Stimulated activated naive CD8-positive, alpha-beta T cell treated with anti-CD3 and anti-CD28 coated beads, Interleukin-15, Interleukin-2, amounts not matched to agents 100 U/mL and 50 U/mL, for 24 hours (primary cell): ENCODE measurements at places on chromosomes 6 and 20.

DNA sequence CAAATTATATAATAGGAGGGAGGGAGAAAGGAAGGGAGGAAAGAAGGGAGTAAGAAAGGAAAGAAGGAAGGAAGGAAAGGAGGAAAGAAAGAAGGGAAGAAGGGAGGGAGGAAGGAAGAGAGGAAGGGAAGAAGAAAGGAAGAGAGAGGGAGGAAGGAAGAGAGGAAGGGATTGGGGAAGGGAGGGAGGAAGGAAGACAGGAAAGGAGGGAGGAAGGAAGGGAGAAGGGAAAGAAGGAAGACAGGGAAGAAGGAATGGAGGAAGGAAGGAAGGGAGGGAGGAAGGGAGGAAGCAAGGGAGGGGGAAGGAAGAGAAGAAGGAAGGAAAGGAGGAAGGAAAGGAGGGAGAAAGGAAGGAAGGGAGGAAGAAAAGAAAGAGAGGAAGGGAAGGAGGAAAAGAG is 660.5 kb downstream of the EPM2A start:
- no peak for DNase-seq

DNA sequence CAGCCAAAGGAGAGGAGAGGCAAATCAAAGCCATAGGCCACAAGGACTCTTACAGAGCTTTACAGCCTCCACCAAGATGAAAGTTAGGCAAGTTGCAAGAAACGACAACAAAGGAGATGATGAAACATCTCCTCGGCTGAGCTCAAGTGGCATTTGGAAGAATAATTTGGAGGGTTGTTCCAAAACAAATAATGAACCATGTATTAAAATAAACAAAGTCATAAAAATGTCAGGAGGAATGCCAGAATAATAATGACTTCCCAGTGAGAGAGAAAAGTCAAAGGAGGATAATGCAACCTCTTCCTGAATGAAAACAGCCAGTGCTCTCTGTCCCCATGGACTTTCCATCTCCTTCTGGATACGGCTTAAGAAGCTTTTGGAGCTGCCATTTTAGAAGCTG is 371.4 kb upstream of the ID4 start:
- no peak for DNase-seq

DNA sequence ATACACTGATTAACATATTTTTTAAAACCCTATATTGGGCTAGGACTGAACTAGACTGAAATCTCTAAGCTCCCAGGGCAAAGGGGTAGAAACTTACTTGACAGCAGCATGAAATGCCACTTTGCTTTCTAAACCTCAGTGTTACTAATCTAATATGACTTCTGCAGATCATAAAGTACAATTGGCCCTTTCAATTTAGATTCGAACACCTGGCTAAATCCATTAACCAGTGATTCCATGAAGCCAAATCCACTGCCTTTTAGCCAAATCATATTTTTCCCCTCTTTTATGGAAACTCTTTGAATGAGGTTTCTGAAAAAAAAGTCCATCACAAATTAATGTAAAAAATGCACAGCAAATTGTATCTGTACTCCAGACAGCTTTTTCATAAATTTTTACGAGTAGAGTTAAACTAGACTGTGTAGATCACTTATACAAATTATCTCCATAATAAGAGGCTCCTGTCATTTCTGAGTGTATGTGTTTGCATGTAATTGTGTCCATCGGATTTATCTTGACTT is 25.7 kb downstream of the EPHA7 start:
- DNase-seq = no peak

DNA sequence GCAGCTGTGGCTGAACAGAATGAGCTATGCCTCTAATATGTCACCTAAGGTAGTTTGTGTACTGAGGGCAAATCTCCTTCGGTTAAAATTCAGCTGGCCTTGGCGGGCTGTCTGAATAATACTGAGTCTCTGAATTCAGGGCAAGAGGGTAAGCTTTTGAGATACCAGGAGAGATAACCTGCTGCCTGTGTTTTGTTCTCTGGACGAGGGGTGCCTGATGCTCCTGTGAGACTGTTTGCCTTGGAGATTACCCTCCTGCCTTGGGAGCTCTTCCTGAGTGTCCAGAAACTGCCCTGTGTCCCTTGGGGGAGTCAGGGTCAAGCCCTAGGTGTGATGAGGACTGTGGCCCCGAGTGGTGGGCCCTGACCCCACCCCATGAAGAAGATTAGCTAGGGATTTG is 282.9 kb downstream of the KIF16B start:
- no peak for DNase-seq

DNA sequence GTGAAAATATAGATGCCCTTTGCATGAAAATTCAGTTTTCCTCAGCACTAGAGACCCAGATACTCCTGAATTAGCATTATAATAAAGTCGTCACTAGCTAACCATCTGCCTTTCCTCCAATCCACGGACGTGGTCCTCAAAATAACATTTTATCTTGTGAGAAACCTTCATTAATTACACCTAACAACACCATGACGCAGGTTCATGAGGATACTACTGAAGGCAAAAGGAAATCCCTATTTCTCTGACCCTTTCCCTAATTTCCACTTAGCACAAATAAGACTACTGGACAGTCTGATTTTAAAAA is 1.3 kb upstream of the PNISR start:
- no peak for DNase-seq

- DNase-seq = no peak
These were observed 3.3 kb upstream of the CNKSR3 start for GRCh38 chr6:154513601-154514320.

GRCh38 chr20:46820682-46821081 is 74.0 kb upstream of the EYA2 start:
- DNase-seq = no peak
